ENCODE measurements at places on chromosomes 12 and 14. TPM values are rescaled to one million over a fixed set of nuclear protein-coding genes. Genes with fewer than 3 reads are reported as not detected.

The RNU7-1 gene
- total RNA-seq = not detected

The PCED1B gene
- 44.4 TPM for total RNA-seq

The GPR33 gene
- not detected for total RNA-seq

The FAM90A1 gene
- 0.07 TPM for total RNA-seq

The PLEKHG7 gene
- total RNA-seq = 0.06 TPM

The SIX6 gene
- total RNA-seq = not detected

The CARMIL3 gene
- total RNA-seq = 0.40 TPM

The NEMP1 gene
- 17.1 TPM for total RNA-seq

The CCDC196 gene
- total RNA-seq = not detected

The HOXC4 gene
- 4.3 TPM for total RNA-seq

The PIWIL1 gene
- 0.03 TPM for total RNA-seq

The TTC5 gene
- total RNA-seq = 19.5 TPM

The SPIC gene
- total RNA-seq = not detected

The ACSM4 gene
- not detected for total RNA-seq

The ARHGEF40 gene
- total RNA-seq = 15.3 TPM

The SLC24A4 gene
- 0.16 TPM for total RNA-seq

The NAV3 gene
- 11.6 TPM for total RNA-seq

The OTX2 gene
- total RNA-seq = not detected

The PLBD1 gene
- 4.5 TPM for total RNA-seq

The KRT85 gene
- not detected for total RNA-seq

The NPAS3 gene
- total RNA-seq = not detected

The SLCO1B1 gene
- total RNA-seq = 0.46 TPM

The SOAT2 gene
- total RNA-seq = 0.18 TPM

The PLA2G1B gene
- 0.24 TPM for total RNA-seq

The SCNN1A gene
- total RNA-seq = 15.6 TPM

The GDF3 gene
- not detected for total RNA-seq
